Cerebellar cortex (tissue), 1 donor: ENCODE measurements at places on chromosomes 2 and 18.

- DNase-seq = no peak
Measured at GRCh38 chr2:233114421-233114861, 54.3 kb downstream of the INPP5D start.

DNA sequence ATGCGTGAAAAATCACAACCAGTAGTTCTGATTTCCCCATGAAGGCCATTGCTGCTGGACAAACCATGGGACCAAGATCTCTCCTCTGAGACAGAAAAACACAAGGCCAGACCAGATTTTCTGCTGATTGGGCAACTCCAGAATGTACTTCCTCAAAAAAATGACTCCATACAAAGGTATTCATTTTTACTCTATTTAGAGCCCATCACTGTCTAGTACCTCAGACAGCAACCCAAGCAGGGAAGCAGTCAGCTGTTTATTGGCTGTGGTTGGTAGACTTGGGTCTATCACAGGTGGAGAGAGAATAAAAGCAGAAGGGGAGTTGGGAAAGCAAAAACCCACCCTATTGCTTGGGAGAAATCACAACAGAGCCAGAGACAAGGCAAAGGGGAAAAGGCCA lies 219.9 kb downstream of the PIK3C3 start:
- DNase-seq = no peak

DNA sequence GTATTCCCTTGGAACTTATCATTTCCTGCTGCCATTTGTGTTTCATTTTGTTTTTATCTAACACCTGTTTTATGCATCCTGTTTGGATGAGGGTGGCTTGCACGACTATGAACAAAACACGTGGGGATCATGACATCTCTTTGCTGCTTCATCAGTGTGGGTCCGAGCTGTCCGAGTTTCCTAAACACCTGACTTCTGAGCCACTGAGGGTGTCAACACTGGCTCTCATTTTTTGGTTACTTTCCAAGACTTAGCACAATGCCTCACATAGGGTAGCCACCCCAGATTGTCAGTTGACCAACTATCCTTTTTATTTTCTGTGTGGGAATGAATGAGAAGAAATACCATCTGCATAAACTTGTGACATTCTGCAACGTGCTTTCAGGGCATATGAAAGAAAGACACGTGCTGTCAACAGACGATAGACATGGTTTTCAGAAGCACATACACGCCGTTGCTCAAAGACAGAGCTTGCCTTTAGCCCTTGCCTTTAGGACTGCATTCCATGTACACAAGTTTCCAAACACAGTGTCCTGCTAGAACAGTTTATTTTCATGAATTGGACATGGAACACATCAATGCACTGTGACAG lies 166.7 kb downstream of the MYT1L start:
- no peak for DNase-seq

- no peak for DNase-seq
Measured at GRCh38 chr2:169676850-169677249, 17.4 kb downstream of the CFAP210 start.

DNA sequence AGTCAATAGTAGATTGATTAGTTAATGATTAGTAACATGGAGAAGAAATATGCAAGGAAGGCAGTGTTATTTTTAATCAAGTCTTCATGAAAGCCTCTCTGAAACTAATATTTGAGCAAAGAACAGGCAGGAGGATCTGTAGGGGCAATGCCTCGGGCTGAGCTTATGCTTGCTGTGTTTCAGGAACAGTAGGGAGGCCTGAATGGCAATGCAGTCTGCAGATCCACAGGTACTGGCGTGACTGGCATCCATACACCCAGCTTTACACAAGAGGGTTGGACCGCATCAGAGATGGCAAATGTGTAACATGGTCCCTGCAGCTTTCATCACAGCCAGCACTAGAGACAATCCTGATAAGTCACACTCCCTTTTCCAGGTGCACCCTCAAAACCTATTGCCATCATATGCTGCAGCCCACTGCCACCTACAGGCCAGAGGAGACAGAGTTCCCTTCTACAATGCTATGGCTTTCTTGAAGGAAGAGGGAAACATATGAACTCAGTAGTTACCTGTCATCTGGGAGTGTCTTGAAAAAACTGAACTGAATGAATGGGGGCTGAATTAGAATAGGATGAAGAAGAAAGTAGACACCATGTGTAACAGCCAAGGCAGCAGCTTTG lies 582.4 kb upstream of the RAB6C start:
- peak; percentile 48 for DNase-seq

DNA sequence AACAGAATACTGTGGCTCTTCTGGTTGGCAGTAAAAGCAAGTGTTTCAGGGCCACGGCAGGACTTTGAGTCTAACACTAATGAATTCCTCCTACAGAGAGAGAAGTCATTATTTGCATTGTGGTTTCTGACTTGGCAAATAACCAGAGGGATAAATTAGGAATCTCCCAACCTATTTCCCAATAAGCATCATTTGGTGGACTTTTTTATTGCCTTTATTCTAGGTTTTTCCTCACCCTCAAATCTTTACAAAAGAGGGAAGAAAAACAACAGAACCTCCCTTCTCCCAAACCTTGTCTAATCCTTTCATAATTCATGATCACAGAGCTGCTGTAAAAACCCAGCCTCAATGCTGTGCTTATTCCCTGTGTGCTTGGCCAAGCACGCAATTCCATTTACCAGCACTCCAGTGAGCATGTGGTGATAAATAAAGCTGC lies 179.7 kb downstream of the AGPS start:
- peak; percentile 53 for DNase-seq

DNA sequence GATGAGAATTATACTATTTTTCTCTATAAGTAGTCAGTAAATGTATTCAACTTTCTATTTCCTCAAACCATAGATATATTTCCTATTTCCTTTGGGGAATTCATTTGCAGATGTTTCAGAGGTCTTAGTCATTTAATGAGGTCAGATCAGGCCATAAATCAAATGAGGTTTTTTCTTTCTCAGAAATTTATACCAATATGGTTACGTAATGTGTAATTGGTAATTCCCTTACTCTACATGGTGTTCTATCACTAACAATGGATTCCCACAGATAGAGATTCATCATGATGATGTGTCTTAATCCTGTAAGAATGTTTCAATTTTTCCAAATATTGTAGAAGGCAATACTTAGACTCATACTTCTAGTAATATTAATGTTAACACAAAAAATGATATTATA lies 108.0 kb downstream of the DPP4 start:
- DNase-seq = no peak

GRCh38 chr2:239882331-239882732 lies 142.8 kb downstream of the NDUFA10 start:
- DNase-seq = peak; percentile 30

DNA sequence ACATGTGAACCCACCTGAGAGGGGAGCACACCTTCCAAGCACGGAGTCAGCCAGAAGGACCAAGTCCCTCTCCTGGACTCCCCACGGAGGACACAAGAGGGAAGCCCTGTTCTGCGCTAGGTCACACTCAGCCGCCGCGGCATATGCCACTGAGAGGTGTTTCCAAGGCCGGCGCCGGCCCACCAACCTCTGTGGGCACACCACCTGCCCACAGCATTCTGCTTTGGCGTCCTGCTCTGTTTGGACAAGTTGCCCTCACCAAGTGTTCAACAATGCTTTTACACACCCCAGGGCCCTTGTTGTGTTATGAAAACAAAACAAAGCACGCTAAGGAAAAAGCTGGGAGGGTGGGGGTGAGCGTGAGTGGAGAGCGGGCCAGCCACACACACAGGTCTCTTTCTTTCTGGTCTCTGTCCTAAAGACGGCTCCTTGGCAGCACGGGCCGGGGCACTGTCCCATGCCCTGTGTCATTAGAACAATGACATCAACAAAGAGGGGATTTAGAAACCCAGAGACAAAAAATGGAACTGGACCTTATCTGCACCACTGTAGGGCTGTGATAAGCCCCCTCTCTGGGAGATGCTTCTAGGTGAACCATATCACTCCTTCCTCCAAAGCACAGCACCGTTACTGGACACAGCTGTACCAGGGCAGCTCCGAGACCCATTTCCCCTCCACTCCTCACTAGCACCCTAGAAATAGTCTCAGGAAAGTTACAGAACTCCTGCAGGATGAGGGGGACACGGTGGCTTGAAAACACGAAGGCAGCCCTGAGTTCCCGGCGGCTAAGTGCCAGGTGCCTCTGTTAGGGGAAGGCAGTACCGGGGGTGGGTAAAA lies 17.0 kb downstream of the SMAD7 start:
- DNase-seq = peak; percentile 75

DNA sequence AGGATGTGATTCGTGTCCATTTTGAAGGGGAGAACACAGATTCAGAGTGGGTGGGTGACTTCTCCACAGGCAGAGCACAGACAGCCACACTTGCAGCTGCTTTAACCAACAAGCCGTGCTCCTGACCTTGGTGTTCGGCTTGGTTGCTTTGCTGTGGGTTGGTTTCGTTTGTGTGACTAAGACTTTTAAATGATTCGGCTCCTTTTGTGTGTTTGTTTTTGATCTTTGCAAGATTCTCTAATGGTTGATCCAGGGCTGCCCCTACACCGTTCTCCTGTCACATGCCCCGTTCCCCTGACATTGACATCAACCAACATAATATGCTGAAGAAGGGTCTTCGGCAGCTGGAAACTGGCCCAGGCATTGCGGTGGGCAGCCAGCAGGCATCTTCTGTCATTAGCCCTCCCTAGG lies 95.9 kb upstream of the MBOAT2 start:
- DNase-seq = no peak

DNA sequence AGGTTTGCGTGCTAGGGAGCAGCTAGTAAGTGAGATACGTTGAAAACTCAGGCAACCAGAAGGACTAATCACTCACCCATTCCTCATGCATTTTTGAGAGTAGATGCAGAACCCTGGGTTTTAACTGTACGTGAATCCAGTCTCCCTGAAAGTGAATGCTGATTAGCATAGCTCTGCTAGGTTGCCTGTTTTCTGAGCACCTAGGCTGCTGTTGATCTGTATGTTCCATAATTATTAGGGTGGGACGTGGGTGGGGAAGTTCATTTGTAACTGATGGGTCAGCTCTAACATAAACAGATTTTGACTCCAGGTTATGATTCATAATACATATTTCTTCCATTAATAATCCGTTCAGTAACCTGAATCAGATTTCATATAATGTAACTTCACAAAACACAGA lies 379.0 kb upstream of the FANCL start:
- DNase-seq = no peak

DNA sequence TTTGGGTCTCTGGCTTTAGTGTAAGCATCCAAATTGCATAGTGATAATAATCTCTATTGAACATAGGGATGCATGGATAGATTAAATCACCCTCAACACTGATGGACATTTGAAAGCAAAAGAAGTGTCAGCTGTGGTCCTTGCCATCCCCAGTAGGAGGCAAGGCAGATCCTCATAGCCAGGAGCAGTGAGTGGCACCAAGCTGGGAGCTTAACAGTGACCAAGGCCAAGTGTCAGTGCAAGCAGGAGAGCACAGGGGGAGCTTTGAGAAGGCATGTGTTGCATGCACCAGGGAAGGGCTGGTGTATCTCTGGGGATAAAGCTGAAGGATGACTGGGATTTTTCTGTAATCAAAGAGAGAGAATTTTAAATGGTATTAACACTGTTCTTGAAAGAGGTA lies 14.7 kb downstream of the SLC14A1 start:
- DNase-seq = no peak

DNA sequence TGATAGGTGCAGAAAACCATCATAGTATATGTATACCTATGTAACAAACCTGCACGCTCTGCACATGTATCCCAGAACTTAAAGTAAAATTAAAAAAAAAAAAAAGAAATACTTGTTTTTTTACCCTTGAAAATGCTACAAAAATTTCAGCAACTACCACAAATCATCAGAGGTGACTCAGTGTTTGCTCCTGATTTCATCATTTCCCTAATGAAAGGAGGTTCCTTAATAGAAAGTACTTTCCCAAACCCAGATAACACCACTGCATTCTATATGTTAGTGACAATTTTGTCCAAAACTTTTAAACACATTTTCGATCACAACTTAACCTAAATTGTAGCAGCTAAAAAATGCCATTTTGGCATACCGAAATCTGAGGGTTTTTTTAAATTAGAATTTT lies 163.3 kb downstream of the SLC39A10 start:
- no peak for DNase-seq

- peak; percentile 82 for DNase-seq
Measured at GRCh38 chr2:158457826-158458616, 1.3 kb downstream of the PKP4 start.

- DNase-seq = no peak
Measured at GRCh38 chr2:70569559-70569958, 15.9 kb upstream of the TGFA start.

- no peak for DNase-seq
Measured at GRCh38 chr18:73545472-73545871, 602.2 kb downstream of the FBXO15 start.

GRCh38 chr2:165870346-165870745 lies 76.3 kb upstream of the GALNT3 start:
- peak; percentile 69 for DNase-seq

DNA sequence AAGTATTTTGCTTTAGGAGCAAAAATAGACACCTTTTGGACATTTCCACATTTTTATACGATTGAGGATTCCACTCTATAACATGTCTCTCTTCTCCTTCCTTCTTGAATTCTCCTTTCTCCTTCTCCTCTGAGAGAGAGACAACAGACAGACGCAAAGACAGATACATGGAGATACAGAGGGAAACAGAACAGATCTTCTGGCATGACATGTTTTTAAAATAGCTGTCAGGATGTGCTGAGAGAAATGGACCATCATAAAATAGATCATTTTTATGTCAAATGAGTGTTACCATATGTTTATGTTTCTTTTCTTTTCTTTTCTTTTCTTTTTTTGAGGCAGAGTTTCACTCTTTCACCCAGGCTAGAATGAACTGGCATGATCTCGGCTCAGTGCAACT lies 44.4 kb upstream of the ZNF532 start:
- no peak for DNase-seq

- no peak for DNase-seq
Measured at GRCh38 chr18:73279498-73279897, 411.7 kb upstream of the NETO1 start.

- DNase-seq = no peak
Measured at GRCh38 chr2:239005586-239005985, 157.7 kb downstream of the TWIST2 start.

GRCh38 chr2:95025406-95026319 lies at the start of gene MAL:
Gene MAL (plus strand): TSS chr2:95025708. CDS start chr2:95025793, 85 bp downstream.
- DNase-seq = no peak

DNA sequence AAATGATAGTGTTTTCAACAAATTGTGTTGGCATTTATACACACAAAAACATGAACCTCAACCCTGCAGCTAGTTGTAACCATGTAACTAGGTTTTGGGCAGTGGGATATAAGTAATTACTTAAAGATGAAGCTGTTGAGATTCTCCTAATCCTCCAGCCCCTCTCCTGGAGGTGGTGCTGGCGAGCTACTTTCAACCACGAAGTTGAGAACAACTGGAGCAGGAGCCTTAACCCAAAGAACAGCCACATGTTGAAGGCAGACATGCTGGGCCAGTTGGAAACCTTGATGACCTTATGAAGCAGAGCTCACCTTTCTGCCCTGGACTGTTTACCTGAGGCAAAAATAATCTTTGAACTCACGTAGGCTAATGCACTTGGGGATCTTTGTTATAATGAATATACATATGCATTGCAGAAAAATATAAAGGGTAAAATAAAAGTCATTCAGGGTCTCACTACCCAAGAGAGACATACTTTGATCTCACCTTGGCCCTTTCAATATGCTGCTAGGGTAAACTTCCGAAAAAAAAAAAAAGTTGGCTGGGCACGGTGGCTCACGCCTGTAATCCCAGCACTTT lies 89.6 kb upstream of the NPAS2 start:
- DNase-seq = peak; percentile 7
